Activated CD8-positive, alpha-beta T cell treated with anti-CD3 and anti-CD28 coated beads for 36 hours (primary cell): ENCODE measurements at places on chromosomes 5 and 9. TPM values are rescaled to one million over a fixed set of nuclear protein-coding genes. Genes with fewer than 3 reads are reported as not detected.

DNA sequence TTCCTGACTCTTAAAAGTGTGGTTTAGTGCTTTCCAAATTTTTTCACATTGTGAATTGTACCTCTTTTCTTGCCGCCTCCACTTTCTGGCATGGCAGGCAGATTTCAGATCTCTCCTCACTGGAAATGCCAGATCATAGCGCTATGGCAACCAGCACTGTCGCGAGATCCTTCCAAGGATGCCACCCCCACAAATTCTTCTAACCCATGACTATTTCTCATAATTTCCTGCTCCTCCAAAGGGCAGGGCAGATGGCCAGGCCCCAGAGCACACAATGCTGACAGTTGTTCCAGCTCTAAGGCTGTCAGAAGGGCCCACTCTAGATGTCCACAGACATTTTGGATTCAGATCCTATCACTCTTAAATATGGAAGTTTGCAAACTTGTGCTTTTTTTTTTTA lies 446.2 kb upstream of the RIOK2 start:
- no peak for DNase-seq

GRCh38 chr5:169831331-169831730 lies 149.0 kb downstream of the INSYN2B start:
- no peak for DNase-seq

- DNase-seq, result no peak
Observed at GRCh38 chr5:153224651-153225050, 265.8 kb upstream of the GRIA1 start.

Gene SNX24
- total RNA-seq, result 2.3 TPM

Gene NIPAL4
- total RNA-seq, result 0.29 TPM

Gene EQTN
- total RNA-seq, result not detected

Gene OLFML2A
- not detected for total RNA-seq

DNA sequence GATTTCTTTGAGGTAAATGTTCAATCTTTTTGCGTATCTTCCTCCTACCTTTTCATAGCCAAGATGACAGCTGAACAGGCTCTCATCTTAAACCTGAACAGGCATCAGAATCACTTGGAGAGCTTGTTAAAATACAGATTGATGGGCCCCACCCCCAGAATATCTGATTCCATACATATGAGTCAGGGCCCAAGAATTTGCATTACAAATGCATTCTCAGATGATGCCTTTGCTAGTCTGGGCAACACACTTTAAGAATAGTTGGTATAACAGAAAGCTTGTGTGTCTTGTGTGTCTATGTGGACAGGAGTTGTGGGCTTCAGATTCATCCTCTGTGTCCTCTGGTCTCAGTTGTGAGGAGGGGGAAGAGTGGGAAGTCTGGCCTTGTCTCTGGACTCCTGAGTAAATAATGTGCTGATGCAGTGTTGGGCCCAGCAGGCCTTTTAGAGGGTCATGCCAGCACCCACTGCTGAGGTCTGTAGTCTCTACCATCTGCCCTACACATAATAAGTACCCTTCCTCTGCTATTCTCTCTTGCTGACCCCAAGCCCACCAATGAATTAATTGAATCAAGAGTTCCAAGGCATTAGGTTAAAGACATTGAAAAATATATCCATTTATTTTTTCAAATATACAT lies 43.1 kb downstream of the PTCD2 start:
- no peak for DNase-seq

Gene OXCT1
- 70.5 TPM for total RNA-seq

DNA sequence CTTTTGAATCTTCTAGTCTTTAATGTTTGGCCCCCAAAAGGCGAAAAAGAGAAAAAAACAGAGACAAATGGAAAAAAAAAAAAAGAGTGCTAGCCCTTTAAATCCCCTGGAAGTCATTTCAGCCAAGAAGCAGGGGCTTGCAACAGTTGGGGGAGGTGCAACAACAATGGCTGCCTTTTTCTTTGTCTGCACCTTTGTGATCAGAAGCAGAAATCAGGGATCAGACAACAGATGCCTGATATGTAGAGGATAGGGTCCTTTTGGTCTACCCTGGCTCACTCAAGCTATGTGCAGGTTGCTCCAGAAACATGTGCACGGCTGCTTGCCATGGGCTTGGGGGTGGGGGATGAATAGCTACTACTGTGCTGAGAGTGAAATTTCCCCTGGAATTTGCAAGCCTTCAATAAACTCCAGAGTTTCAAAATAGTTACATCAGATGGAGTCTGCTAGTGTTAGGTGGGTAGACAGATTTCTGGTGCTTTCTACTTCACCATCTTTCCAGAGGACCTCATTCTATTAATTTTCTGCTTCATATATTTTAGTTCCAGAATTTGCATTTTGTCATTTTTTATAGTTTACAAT lies 150.9 kb downstream of the FGF18 start:
- DNase-seq, result no peak

Gene RAB3C
- not detected for total RNA-seq

GRCh38 chr9:137575716-137576411 lies 2.9 kb downstream of the DPH7 start:
- no peak for DNase-seq

DNA sequence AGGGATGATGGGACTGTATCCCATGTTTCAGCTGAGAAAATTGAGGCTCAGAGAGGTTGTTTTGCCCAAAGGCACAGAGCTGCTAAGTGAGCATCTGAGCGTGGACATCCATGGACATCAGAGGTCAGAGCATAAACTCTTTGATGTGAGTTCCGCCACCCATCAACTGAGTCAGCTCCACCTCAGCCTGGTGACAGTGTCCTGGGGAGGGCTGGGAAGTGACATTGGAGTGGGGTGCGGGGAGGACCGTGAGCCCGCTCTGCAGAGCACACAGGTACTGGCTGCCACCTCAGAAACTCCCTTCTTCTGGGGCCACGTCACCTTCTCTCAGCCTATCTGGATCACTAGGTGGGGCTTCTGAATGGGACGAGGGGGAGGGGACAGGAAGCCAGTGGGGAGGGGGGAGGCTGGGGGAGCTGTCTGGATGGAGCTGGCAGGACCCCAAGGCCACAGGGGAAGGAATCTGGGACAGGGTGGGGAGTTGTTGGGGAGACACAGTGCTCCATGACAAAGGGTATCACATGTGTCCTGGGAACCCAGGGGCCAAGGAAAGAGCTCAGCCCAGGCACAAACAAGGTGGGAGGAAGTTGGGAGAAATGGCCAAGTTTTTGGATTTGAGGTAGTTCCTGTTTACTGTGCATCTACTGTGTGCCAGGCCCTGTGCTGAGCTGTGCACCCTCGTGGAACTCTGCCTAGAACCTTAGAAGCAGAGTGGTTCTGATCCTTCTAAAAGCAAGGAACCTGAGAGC lies 2.5 kb downstream of the LAMC3 start:
- DNase-seq, result no peak

DNA sequence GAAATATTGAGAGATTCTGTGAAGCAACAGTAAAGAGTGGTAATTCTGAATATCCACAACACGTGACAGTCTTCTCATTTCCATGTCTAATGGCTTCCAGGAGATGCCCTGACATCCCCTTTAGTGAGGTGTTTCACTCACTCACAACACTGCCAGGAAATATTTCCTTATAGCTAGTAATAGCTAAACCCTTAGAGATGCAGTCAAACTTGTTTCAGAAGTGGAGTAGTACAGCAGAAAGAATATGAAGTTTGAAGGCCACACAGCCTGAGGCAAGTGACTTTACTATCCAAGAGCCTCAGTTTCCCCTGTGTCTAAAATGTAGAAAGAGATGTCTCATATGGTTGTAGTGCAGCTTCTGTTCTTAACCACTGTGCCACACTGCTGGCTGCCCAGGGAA lies 139.2 kb downstream of the CDK5RAP2 start:
- no peak for DNase-seq

- DNase-seq, result no peak
Observed at GRCh38 chr9:28956116-28956880, 1383.0 kb upstream of the C9orf72 start.

- DNase-seq, result no peak
Observed at GRCh38 chr9:83670381-83670780, 37.4 kb downstream of the UBQLN1 start.

Gene UGT3A2
- total RNA-seq, result not detected
